ENCODE measurements at places on chromosomes 7 and 10.

- peak; percentile 56 for DNase-seq
These were observed 20.5 kb downstream of the CLEC2L start for GRCh38 chr7:139543801-139544603.

GRCh38 chr10:30748152-30748973 lies 118.8 kb upstream of the LYZL2 start:
- peak; percentile 52 for DNase-seq

DNA sequence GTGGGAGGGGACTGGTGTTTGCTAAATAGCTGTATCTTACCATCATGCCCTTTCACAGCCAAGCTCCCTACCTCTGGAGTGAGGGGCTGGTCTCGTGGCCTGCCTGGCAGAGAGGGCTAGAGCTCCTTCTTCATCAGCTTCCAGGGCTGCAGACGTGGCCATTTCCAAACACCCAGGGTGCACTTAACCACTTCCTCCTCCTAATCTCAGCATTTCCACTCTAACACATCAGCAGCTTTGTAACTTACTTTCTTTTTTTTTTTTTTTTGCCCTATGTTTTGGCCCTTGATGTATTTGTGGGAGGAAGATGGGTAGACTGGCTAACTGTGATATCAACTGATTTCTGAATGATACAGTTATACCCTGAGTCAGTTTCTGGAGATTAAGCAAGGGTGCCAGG lies 27.4 kb downstream of the LRRC4 start:
- DNase-seq = no peak

- no peak for DNase-seq
These were observed 221.0 kb downstream of the DYNC1I1 start for GRCh38 chr7:95993380-95993779.

GRCh38 chr7:132393789-132394261 lies 182.4 kb downstream of the PLXNA4 start:
- DNase-seq = peak; percentile 55

DNA sequence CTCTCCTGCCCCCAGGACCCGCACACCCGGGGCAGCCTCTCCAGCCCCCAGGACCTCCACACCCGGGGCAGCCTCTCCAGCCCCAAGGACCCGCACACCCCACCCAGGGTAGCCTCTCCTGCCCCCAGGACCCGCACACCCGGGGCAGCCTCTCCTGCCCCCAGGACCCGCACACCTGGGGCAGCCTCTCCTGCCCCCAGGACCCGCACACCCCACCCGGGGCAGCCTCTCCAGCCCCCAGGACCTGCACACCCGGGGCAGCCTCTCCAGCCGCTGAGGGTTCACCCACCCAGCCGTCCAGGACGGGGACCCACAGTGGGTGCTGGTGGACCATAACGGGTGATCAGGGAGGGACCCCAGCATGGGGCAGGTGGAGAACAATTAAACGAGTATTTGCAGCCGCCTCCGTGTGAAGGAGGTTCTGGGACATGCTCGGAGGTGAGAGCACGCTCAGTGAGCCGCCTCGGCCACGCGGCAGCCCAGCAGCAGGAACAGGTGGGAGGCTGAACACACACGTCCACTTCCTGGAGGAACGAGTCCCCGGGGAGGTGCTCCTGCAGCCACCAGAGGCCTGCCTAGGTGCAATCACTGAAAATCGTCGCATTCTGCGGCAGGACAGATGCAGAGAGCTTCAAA lies 107.9 kb downstream of the PDGFA start:
- peak; percentile 36 for DNase-seq

- DNase-seq = peak; percentile 66
These were observed 169.3 kb upstream of the LRGUK start for GRCh38 chr7:133957845-133958244.

DNA sequence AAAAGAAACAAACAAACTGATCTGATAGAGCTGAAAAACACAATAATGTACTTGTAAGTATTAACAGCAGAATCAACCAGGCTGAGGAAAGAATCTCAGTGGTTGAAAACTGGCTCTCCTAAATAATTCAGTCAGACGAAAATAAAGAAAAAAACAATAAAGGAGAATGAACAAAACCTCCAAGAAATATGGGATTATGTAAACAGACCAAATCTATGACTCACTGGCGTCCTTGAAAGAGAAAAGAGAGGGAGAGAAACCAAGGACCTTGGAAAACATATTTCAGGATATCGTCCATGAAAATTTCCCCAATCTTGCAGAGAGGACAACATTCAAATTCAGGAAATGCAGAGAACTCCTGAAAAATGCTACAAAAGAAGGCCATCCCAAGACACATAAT lies 62.9 kb downstream of the FBXL13 start:
- no peak for DNase-seq

- no peak for DNase-seq
These were observed 86.7 kb downstream of the PRKAG2 start for GRCh38 chr7:151790095-151790829.

DNA sequence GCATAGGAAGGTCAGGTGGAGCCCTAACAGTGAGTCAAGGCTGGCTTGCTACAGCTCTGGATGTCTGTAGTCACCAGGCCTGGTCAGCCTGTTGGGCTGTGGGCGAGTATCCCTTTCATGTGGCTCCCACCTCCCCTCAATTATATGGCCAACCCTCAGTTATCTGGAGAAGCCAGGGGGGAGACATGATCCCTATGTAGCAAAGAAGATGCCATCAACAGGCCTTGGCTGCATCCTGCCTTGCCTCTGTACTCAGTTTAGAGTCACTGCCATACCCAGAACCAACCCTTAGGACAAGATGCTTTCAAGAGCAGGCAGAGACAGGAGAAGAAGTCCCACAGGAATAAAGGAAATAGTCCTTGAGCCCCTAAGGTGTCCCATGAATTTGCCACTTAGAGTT lies 763.9 kb downstream of the GRID1 start:
- DNase-seq = no peak

- no peak for DNase-seq
These were observed 159.4 kb upstream of the BMPER start for GRCh38 chr7:33745934-33746333.

GRCh38 chr7:28606421-28606820 lies 194.1 kb downstream of the CREB5 start:
- DNase-seq = no peak

DNA sequence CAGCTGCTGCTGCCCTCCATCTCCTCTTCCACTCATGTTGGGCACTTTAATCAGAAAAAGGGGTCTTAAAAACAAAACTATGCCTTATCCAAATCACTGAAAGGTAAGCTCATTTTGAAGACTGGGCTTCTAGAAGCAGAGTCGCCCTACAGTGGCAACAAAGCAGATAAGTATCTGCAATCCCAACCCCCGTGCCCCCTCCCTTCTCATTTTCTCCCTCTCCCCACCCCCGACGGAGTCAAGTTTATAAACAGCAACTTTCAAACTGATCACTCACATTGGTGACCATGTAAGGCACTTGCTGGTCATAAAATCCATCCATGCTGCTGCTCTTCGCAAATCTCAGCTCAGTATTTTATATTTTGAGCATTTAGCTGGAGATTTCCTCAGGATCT lies 738 bp downstream of the ETV1 start:
- DNase-seq = peak; percentile 24

- DNase-seq = no peak
These were observed 278.4 kb downstream of the LRMDA start for GRCh38 chr10:75709811-75710210.

DNA sequence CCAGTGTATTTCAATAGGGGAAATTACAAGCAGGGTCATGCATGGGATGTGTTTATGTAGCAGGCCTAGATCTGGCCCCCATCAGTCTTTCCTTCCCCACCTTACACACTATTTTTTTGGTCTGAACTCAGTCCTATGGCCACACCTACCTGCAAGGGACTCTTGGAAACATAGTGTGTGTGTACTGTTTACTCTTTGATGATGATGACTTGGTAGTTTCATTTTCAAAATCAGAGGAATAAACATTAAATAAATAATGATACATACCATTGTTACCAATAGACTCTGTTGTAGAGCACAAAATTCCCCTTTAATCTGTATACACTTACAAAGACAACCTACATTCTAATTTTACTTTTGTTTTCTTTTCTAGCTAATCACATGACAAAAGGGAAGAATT lies 191.0 kb downstream of the ZEB1 start:
- DNase-seq = no peak

GRCh38 chr10:97651773-97652172 lies 11.3 kb downstream of the PI4K2A start:
- no peak for DNase-seq

DNA sequence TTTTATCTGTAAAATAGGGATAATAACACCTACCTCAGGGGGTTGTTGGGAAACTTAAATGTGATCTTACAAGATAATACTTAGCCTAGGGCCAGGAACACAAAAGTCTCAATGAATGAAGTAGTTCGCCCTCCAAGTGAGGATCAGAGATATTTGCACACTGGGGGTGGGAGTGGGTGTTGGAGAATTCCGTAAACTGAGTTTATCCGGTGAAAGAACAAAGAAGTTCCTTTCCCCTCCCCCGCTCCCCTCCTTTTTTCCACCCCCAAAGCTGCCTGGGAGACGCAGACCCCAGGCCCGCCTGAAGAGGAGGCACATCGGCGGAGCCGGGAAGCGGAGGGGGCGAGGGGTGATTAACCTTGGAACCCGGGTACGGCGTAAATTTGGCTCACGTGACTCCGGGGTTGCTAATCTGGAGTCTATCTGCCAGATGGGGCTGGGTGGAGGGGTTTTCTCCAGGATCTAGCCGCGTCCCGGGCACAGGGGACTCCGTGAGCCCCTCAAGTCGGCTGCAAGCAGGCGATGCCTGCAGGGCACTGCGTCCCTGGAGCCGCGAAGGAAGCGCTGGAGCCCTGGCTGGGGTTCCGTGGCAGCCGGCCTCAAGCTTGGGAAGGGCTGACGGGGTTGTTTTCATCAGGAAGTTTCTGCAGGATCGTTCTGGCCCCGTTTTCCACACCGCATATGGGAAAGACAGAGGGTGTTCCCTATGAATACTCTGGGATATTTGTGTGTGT lies 1.4 kb upstream of the PODXL start:
- DNase-seq = peak; percentile 86

- no peak for DNase-seq
These were observed 93.5 kb upstream of the MPP7 start for GRCh38 chr10:28396331-28396730.

DNA sequence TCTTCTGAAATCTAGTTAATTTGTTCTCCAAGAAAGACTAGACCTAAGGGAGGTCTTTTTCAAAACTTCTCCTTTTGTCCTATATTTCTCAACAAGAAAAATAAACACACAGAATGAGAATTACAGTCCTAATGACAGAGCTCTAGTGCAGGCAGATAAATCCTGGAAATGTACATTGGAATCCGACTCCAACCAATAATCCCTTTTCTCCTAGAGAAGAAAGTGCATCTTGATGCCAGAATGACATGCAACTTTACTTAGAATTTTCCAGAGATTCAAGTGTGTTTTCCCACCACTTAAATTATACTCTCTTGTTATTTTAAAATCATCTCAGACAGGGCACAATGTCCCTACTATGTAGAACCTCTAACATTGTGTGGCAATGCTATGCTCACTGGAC lies 68.2 kb downstream of the MET start:
- no peak for DNase-seq

DNA sequence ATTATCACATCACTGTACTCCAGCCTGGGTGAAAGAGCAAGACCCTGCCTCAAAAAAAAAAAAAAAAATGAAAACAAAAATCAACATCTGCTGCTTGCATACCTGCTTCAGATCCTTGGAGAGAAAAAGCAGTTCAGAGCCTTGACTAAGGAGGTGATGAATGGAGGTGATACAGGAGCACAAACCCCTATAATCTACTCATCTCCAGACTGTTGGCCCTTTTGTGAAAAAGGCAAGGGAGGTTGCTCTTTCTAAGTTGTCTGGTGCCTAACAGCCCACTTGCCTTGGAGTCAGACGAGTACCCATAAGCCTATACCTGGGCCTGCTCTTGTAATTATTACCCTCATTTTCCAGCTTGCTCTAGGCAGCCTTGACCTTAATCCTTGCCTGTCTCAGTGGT lies 1.4 kb downstream of the SFXN2 start:
- DNase-seq = no peak

DNA sequence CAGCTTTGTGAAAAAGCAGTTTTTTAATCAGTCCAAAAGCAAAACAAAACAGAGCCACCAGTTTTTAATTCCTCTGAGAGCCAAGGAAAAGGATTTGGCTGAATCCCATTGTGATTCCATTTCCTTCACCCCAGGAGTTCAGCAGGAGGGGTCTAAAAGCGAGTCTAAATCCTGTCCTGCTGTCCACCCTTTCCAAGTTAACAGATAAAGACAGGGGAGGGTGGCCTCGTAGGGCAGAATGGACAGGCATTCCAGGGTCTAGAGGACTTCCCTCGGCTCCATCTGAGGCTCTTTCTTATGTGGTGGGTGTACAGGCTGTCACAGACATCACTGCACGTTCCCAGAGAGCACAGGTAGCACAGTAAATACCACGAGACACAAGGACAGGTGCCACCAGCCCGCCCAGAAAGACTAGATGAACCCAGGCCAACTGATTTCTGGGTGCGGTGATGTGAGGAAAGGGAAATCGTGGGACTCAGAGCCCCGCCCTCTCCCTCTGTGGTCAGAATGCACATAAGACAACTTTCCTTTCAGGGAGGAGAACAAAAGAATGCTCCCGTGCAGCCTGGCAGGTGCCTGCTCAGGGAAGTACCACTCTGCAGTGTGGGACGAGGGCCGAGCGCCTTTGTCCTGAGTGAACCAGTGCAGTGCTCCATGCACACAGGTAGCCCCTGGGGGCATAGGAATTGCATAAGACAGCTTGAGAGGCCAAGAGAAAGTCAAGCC lies 119.7 kb downstream of the ABLIM1 start:
- DNase-seq = no peak

GRCh38 chr7:157276731-157277562 lies 59.9 kb upstream of the DNAJB6 start:
- peak; percentile 100 for DNase-seq

- no peak for DNase-seq
These were observed 186.3 kb downstream of the PLPP4 start for GRCh38 chr10:120643351-120643750.

DNA sequence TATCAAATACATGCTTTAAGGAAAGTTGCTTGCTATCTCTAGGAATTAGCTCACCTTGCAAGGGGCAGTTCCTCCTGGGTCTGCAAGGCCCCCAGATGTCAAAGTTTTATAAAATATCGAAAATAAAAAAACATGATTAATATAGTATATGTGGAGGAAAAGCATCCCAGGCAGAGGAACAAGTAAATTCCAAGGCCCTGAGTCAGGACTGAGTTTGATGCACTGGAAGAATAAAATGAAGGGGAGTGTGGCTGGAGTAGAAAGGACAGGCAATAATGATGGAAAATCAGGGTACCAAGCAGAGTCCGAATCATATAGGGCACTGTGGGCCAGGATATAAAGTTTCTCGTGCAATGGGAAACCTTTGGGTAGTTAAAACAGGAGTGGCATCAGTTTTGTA lies 112.4 kb upstream of the EEPD1 start:
- DNase-seq = no peak

DNA sequence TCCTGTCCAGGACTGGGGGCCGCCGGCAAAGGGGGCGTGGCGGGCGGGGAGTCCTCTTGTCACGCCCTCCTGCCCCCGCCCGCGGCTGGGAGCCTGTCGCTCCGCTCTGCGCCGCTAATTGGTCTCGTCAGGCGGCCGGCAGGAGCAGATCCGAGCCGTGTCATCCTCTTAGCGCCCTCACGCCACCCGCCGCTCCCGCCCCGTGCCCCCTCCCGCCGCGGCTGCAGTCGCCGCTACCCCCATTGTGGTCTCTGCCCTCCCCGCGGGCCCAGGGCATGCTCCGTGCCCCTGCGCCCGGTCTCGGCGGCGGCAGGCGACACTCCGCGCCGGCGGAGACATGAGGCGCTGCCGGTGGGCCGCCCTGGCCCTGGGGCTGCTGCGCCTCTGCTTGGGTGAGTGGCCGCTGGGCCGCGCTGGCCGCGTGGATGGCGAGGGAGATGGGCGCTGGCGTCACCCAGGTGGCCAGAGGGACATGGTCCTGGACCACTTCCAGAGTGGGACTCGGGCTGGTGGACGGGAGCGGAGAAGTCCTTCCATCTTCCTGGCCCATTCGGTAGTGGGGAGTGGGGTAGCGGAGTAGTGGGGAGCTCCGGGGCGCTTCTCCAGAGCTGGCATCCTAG lies at the start of gene CDHR1:
CDHR1 (plus strand) TSS at position 114 of the 620 bp plus-strand sequence; CDS start at position 338, 224 bp downstream.
- peak; percentile 86 for DNase-seq
